ENCODE measurements at places on chromosomes 1 and 21.

DNA sequence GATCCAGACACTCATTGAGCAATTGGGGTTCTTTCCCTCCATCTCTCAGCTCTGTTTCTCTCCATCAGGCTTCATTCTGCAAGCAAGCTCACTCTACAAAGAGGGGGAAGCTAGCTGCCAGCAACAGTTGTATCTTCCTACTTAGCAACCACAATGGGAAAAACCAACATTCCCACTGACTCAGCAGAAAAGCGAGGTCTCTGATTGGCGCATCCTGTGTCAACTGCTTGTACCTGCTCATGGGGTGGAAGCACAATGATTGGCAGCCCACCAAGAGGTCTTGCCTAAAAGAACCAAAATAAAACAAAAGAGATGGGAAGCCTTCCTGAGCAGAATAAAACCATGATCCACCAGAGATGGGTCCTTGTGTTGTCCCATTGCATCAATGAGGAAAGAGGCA lies 4.0 kb upstream of the CDA start:
- DNase-seq, result no peak

DNA sequence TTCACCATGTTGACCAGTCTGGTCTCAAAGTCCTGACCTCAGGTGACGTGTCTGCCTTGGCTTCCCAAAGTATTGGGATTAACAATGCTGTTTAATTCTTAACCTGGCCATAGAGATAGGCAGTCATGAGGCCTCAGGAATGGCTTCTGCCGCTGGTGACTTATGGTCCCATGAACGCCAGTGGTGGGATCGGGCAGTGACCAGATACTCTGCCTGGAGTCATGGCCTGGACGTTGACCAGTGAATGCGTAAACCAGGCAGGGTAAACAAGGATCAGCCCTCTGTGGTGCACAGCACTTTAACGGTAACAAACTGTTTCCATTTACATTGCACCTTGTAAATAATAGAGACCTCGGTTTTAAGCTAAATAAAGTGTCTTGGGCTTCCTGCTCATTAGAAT lies 23.0 kb downstream of the MTARC1 start:
- DNase-seq, result no peak

DNA sequence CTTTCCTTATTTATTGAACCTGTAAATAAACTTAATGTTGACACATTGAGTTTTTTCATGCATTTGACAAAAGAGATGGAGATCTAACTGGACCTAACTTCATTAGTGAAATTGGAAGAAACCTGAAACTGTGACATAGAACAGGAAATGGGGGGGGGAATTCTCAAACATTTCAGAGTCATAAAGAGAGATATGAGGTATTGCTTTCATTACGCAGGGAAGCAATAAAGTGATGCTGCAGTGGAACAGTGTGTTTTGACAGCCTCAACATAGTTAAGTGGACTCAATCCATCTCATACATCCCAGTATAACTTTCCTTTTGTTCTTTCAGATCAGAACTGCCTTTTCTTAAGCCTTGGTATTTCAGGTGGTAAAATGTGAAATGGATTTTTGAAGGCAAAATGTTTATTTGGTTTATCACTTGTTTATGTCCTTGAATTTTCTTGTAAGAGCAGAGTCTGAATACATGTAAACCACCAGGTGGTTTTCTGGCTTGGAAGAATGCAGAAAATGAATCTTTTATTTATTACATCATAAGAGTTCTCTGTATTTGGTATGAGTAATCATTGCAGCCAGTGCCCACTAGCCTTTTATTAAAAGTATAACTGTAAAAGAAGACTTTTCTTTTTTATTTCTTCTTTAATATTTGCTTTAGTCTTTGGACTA lies 132.5 kb downstream of the ZNF326 start:
- DNase-seq, result no peak

- no peak for DNase-seq
Observed at GRCh38 chr1:150997949-150998348, 8.8 kb downstream of the MINDY1 start.

DNA sequence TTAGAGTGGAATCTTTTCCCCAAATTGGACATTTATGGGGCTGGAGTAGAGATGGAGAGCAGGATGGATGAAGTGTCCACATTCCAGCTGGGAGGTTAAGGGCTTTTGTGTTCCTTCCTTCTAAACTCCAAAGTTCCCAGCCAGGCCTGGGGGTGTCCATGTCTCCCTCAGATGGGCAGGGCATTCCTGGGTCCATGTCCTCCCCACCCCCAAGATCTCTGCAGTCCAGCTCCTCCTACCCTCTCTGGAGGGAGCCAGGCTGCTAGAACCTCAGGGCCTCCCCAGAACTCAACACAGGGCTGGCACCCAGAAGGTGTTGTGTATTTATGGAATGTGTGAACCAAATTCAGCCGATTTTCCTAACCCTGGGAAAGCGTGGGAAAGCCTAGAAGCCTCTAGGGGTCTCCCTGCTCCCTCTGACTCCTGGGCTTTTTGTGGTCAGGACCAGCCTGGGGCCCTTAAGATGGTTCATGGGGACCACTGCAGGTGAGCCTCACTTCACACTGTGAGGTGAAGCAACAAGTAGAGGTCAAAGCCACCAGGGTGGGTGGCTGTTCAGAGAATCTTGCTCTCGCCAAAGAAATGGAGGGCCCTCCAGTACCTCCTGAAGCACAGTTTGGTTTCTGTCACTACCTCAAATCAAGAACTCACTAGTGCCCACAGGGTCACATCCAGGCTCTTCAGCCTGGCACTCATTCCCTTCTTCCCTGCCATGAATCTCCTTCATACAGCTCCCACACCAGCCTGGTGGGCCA lies 54.8 kb downstream of the GLIS1 start:
- no peak for DNase-seq

GRCh38 chr1:158028969-158029368 lies 35.5 kb downstream of the KIRREL1 start:
- DNase-seq, result no peak

DNA sequence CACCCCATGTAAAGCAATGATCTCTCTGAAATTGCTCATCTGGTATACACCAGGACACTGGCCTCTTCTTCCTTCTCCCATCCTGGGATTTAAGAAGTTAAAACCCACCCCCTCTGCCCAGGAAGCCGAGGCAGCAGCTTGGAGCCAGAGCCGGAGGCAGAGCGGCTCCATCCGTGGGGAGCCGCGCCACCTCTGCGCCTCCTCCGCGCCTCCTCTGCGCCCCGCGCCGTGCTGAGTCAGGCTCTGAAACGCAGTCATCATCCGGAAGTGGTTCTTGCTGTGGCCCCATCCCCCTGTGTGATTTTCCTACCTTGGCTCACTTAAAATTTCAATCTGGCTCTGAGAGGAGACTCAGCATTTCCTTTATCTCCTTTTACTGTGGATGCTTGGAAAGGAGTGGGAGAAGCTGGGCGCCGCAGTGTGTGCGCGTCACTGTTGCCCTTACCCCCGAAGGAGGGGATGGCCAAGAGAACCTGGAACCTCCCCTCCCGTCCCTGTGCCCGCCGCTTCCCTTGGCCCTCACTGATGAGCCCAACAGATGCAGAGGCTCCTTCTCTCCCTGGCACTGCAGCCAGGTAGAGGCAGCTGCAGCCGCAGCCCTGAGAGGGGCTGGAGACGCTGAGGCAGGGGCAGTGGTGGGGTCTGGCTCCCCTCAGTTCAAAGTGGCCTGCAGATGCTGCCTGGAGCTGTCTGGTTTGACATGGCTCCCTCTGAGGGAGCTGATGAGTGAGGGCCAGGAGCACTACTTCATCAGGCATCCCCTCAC lies 15.3 kb upstream of the NPHP4 start:
- peak; percentile 68 for DNase-seq

DNA sequence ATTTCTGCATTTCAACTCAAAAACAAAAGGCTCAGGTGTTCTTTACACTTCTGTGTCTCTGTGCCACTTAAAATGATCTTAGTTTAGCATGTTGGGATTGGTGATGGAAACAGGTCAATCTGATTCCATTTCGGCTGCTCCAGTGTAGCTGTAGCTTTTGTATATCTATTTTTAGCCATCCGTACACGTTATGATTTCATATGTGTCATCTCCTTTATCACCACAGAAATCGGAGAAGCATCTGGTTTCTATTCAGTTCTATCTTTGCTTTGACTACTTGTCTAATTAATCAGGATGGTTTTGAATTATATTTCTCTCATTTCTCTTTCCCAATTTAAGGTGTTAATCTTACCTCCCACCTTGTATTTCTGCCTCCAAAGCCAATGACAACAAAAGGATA lies 41.1 kb downstream of the RGS21 start:
- no peak for DNase-seq

DNA sequence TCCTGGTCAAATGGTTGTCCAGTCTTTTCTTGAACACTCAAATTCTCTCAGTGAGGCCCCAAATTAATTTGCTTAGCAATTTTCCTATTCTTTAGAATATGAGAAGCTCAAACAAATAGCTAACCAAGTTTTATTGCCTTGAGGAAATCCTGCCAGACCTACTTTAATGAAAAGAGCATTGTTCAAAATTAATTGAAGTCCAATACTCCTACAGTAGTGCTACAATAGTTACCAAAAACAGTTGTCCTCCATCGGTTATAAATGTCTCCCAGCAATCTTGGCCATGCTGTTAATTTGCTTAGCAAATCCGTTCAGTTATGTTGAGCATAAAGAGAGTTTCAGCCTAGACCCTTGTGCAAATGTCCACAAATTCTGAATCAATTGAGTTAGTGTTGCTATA lies 112.9 kb downstream of the MAB21L3 start:
- no peak for DNase-seq

DNA sequence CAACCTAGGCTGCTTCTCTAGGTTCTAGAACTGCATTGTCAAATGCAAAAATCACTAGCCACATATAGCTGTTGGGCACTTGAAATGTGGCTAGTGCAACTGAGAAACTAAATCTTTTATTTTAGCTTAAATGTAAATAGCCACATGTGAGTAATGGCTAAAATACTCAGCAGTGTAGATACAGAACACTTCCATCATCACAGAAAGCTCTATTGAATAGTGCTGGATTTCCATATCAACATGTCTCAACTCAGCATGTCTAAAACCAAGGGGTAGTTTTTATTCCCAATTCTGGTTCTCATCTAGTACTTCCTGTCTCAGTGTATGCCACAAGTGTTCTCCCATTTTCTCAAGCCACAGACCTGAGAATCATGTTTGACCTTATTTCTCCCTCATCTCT lies 7.5 kb upstream of the TP53BP2 start:
- no peak for DNase-seq

GRCh38 chr1:152186556-152187285 lies 27.7 kb upstream of the RPTN start:
- no peak for DNase-seq

GRCh38 chr1:24726741-24727140 lies 18.5 kb upstream of the CLIC4 start:
- DNase-seq, result no peak
